ENCODE measurements at places on chromosomes 4 and X.

DNA sequence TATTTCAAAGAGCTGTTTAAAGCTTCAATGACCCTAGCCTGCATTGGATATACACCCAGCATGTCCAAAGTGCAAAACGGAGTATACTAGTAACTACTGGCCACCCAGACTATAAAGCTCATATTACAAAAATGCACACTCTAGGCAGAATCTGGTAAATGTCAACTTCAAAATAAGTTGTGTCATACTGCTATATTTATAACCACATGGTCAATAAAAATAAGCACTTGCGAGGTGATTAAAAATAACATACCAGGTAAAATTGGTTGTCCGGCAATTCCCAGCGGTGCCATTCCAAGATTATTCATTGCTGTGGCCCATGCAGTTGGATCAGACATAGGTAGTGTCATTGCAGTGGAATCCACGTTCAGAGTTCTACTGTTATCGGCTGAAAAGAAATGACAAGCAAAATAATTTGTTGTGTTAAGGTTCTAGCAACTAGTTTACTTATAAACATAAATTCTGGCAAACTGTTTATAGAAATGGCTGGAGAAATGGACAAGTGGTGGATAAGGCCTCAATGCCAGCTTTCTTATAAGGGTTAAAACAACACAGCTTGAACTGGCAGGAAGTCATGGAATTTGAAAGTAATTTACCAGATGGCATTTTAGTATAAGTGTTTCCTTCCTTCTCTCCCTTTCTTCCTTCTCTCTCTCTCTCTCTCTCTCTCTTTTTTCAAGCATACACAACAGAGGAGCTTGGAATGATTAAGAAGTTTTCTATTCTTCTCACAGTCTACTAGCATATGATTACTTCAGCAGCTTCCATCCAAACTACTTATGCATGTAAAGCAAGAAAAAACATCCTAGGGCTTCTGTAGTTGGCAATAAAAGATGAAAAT is 199.9 kb downstream of the ENOX2 start:
- DNase-seq, result peak; percentile 35

DNA sequence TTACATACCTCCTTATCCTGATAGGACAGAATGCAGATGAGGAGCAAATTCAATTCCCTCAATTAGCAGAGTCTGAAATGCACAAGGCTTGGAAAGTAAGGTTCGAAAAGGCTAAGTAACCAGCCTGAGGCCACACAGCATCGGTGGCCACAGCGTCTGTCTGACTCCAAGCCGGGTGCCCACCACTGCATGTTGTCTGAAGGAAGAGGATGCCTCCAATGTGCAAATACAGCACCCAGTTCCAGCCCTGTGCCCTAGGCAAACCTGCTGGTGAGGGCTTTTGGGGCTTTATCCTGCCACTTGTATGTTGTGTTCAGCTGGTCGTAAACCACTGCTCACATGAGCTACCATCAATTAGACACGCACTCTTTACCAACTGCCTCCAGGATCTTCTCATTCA is 48.6 kb upstream of the PPP2R2C start:
- no peak for DNase-seq

GRCh38 chr4:134798573-134798972 is 597.0 kb upstream of the PABPC4L start:
- no peak for DNase-seq

DNA sequence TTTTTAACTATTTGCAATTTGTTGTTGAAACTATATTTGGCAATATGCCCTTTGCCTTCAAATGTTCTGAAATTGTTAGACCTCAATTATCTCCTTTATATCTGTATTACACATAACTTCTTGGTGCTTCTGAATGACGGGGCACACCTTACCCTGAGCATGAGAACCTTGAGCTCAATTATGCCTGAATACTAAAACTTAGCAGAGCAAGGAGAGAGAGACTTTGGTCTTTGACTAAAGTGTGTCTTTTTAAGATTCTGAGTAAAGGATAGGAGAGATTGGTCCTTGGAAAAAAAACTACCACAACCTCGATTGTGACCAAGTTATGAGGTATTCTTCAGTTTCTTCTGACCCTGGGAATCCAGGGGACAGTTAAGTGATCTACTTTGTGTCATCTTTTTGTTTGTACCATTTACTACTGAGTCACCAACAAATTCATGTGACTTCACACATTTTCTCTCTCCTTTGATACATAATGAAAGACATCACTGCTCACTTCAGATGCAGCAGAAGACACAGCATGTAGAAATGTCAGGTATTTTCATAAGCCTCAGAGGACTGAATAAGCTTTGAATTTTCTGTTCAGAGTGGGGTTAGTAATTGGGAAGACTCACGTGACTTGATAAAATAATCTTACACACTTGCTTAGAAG is 51.4 kb downstream of the PTTG2 start:
- DNase-seq, result no peak

DNA sequence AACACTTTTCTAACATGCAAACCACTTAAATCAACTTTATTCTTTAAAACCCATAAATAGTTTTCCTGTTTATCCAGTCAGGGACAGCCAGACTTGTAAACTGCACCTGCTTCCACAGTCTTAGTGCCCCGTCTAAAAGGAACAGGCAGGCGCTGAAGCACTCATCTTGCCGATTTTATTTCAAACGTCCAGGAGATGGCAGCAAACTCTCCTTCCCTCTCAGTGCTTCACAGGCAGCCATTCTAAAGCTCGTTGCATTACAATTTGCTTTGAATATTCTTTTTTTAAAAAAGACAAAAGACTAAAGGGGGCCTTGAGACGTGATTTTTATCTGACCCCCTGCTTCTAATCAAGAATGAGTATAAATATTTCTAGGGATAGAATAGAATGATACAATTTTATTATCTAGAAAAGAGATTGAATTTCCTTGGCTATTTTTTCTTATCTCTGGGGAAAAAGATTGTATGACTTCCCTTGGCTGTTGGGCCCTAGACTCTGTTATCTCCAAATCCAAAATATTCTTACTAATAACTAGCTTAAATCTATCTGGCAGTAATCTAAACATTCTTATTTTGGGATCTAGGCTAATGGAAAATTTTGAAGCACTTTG is 93.6 kb upstream of the MYOZ2 start:
- DNase-seq, result peak; percentile 70

DNA sequence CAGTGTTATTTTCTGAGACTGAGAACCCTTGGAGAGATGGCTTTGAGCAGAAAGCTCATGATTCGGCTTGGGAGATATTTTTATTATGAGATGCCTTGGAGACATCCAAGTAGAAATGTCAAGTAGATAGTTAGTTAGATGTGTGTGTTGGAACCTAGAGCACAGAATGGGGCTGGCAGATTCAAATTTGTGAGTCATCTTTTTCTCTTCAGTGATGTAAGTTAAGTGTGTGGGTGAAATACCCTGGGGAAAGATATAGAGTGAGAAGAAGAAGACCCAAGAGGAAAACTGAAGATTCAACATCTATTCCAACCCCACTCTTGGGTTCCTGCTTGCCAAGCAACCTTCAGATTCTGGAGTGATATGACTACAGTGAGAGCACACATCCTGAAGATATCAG is 580.8 kb upstream of the AMOT start:
- no peak for DNase-seq

DNA sequence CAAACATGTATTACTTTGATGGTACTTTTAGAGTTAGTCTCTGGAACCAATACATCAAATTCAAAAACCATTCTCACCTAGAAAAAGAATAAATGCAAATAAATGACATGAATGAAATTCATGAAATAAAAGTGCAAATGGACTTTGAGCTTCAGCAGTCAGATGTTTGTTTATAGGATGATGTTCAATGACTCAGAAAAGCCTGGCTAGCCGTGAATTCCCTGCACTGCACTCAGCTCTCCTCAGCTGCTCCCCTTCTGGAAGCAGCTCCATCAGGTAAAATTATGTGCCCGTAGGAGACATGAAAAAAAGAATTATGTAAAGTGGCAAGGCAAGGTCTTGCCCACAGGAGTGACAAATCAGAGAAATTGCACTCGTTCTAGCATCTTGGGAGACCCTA is 390.6 kb downstream of the GPM6A start:
- no peak for DNase-seq

DNA sequence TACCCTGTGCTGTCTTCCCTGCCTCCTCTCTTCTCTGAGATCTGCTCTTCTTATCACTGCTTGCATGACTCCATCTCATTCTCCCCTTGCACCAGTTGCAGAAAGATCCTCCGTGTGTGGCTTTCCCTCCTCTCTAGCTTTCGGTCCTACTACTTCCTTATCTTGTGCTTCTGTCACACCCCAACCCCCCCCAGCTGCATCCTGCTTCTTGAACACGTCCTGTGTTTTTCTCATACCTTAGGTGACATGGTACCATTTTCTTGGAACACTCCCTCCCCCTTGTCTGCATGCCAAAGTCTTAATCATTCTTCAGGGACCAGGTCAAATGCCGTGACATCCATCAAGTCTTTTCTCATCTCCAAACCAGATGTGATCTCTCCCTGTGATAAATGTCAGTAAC is 46.4 kb downstream of the FHL1 start:
- no peak for DNase-seq

DNA sequence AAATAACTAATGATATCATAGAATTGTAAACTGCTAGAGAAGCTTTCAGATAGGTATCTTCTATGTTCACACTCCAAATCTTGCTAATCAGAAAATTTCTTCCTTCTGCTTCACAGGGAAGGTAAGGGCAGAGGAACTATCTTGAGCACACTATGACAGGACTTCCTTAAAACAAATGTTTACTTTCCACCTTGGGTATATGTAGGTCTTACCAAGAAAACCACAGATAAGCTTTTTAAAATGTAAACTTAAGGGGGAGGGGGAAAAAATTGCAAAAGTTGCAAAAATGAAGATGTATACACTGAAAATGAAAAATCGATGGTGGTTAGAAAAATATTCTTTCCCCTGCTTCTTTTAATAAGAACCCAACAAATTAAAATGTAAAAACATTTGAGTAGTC is 30.9 kb downstream of the YTHDC1 start:
- no peak for DNase-seq

GRCh38 chr4:145808848-145809512 is 129.0 kb downstream of the C4orf51 start:
- DNase-seq, result no peak

- no peak for DNase-seq
These were observed 927.6 kb downstream of the PCDH7 start for GRCh38 chr4:31647786-31648185.

DNA sequence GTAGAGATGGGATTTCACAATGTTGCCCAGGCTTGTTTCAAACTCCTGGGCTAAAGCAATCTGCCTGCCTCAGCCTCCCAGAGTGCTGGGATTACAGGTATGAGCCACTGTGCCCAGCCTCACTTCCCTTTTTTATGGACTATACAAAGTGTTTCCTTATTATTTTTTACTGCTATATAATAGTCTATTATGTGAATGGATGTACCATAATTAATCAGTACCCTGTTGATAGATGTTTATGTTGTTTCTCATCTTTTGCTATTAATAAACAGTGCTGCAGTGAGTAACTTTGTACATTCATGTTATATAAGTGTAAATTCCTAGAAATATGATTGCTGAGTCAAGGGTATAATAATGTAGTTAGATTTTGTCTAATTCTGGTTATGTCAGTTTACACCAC is 35.8 kb upstream of the LARP1B start:
- DNase-seq, result no peak

DNA sequence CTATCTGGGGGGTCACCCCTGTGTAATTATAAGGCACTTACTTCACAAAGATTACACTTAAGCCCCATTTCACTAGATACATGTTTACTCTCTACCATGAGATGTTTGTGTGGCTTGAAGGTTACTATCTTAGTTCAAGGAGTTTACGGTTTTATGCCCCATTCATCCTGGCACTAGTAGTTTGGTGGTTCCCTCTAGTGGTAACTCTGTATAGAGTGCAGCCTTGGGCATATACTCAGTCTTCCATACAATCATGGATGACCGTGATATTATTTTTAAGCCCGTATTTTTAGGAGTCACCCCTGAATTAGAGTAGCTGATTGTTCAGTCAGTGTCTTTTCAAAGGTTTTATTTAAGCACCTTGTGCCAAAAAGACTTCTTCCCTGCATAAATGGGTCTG is 109.9 kb upstream of the FAM47C start:
- DNase-seq, result peak; percentile 20

DNA sequence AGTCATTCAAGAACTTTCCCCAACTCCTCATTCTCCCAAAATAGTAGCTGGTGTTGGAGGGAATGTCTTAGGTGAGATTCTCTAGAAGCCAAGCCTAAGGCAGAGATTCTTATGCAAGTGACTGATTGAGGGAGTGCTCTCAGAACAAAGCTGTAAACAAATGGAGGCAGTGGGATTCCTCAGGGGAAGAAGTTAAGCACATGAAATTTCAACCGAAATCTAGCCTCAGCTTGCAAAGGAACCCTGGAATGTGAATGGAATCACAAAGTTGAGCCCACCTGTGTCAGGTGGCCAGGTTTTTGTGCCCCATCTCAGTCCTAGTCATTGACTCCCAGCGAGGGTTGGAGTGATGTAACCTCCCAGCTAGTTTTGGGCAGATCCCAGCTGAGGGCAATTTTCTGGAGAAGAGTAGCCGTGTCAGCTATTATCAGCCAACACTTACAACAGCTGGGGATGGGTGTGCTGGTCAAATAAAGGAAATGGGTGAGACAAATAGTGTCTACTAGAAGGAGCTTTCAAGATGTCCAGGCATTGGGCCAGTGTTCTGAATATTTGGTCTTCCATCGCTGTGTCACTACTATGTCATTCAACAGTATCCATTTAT is 29.7 kb upstream of the FGF2 start:
- DNase-seq, result no peak

- no peak for DNase-seq
These were observed 799 bp downstream of the OTUD6A start for GRCh38 chrX:70062961-70063550.

GRCh38 chr4:20086799-20087521 is 164.7 kb upstream of the SLIT2 start:
- DNase-seq, result no peak

DNA sequence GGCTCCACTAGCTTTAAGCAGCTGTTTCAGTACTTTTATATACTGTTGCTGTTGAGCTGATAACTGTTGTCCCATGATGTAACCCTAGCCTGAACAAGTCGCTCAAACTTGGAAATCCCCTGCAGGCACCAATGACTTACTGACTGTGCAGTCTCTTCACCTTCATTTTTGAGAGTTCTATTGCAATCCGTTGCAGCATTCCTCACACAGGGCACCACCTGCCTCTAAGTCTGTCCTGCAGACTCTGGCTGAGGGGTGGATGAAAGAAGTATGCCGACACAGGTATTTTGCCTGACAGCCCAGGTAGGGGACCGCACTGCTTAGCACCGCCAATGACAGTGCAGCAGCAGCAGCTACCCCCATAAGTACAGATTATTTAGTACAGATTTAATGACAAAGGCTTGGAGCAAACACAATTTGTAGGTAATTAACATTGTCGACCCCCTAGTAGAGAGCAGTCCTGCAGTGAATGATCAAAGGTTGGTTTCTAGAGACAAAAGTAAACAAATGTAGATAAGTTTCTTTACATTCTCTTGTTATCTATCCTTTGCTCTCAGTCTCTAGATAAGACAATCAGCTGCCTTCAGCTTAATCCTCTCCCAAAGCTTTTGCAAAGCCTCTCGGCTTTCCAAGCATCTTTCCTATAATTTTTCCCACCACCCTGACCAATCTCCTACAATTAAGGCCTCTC is 205.0 kb downstream of the PABPC4L start:
- DNase-seq, result no peak
